Esophagus squamous epithelium (tissue), 5 donors: ENCODE measurements at places on chromosomes 13 and 19. TPM values are rescaled to one million over a fixed set of nuclear protein-coding genes. Genes with fewer than 3 reads are reported as not detected.
A peak's percentile ranks its signal among the peaks of the same experiment; 100 is the strongest.

DNA sequence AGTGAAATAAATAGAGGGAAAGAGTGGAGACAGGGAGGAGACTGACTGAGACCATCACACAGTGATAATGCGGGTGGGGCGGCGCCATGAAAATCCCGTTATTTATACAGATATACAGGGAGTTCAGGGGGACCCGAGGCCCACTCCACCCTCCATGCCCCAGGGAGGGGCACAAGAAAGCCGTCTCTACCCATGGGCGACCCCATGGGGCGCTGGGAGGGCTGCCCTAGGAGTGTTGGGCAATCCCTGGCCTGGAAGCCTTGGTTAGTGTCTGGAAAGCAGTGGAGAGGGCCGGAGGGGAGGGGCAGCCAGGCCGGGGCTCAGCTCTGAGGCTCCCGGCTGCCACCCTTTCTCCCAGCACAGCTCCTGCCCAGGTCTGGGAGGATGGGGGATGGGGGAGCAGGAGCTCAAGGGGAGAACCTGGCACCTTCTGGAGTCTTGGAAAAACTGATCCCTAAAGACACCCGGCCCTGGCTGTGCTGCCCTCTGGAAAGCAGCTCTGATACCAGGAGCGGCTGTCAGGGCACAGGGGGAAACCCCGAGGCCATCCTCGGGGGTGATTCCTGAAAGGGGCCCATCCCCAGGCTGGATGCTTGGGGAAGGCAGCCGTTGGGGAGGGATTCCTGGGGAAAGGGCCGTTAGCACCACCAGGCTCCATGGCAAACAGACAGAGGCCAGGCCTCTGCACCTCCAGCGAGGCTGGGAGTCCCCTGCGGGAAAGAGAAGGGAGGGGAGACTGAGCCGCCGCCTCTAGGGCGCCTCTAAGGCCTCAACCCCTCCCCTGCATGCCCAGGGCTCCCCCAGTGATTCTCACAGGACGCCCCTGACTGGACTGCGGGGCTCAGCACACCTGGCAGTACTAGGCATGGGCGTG is 3.0 kb upstream of the PRKD2 start:
- H3K27ac ChIP-seq: peak overlapping the region; percentile 96
- peaks cover 21% of the 10 kb centered on the region for H3K4me1 ChIP-seq
- H3K4me3 ChIP-seq: no peak overlapping the region
- no peak for DNase-seq

- peaks cover 4% of the 10 kb centered on the region for H3K36me3 ChIP-seq
- H3K27me3 ChIP-seq: no peaks in the 10 kb centered on the region
These were observed at the start of gene PARP4 for GRCh38 chr13:24512197-24512907. PARP4 (minus strand) TSS chr13:24512778; CDS start chr13:24503776, 9,002 bp downstream.

- no peak overlapping the region for H3K4me3 ChIP-seq
- H3K27ac ChIP-seq: no peak overlapping the region
- H3K4me1 ChIP-seq: no peaks in the 10 kb centered on the region
These were observed 95.0 kb downstream of the ARHGEF7 start for GRCh38 chr13:111210091-111210490.

DNA sequence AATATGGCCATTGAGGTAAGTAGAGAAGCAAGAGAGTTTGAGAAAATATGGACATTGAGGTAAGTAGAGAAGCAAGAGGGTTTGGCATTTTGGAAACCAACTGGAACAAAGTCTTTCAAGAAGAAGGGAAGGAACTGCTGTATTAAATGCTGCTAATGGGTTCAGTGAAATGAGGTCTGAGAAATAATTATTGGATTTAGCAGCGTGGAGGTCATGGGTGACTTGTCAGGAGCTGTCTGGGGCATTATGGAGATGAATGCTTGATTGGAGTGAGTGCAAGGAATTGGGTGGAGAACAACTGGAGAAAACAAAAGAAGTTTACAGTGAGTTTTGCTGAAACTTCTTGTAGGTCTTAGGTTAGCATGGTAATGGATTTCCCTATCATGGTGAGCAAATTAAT is 232.3 kb downstream of the ATP8A2 start:
- H3K4me1 ChIP-seq: no peaks in the 10 kb centered on the region
- no peak for DNase-seq
- no peaks in the 10 kb centered on the region for H3K36me3 ChIP-seq
- H3K27me3 ChIP-seq: no peaks in the 10 kb centered on the region
- no peak overlapping the region for H3K27ac ChIP-seq
- no peak overlapping the region for H3K4me3 ChIP-seq

- no peak overlapping the region for H3K27ac ChIP-seq
- no peaks in the 10 kb centered on the region for H3K4me1 ChIP-seq
- H3K4me3 ChIP-seq: no peak overlapping the region
These were observed 79.9 kb upstream of the GSX1 start for GRCh38 chr13:27712421-27712820.

The SYCN gene
- not detected for total RNA-seq

The KLK10 gene
- 73.4 TPM for total RNA-seq

The IGFL4 gene
- total RNA-seq: not detected
